AG08396 (cell line): ENCODE measurements at places on chromosomes 16 and 17.

GRCh38 chr16:89547291-89547690 lies 13.2 kb upstream of the RPL13 start:
- no peak for DNase-seq

DNA sequence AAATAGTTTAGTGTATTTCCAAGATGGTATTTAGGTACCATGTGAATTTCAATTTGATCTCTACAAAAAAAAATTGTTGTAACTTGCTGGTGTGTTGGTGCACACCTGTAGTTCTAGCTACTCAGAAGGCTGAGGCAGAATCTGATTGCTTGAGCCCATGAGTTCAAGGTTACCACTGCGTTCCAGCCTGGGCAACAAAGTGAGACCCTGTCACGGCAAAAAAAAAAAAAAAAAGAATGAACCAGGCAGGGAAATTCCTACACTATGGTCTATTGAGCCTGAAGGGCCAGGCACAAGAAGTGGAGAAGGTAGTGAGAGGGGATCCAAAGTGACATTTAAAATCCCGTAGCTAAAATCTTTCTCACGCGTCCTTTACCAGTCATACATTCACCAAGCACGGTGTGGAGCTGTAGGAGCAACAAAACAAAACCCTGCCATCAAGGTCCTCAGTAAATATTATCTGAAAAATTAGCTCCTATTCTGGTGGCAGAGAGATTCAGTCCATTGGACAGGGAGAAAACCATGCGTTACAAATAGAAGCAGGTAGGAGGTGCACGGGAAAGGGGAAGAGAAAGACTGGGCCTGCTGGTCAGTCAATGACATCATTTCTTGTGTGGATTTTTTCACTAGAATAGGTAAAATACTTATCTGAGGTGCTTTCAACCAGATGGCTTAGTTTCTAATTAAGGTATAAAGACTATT lies 27.3 kb downstream of the TXNDC11 start:
- no peak for DNase-seq

GRCh38 chr16:56911771-56912571 lies 20.0 kb upstream of the HERPUD1 start:
- peak; percentile 29 for DNase-seq

DNA sequence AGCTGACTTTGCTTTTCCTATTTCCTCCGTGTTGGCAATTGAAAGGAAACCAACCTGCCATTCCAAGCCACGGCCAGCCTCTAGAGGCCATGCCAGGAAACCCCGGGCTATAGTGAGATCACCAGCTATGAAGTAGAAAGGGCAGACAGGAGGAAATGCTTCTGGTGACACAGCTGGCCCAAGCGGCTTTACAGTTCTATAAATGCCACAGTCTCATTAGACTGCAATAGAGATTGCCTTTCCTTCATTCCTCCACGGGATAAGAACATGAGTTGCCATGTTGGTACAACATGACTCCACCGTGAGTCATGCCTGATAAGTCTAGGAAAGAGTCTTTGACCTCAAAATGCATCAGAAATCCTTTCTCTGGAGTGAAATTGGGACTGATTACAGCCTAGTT lies 384.9 kb downstream of the GRIN2A start:
- no peak for DNase-seq

DNA sequence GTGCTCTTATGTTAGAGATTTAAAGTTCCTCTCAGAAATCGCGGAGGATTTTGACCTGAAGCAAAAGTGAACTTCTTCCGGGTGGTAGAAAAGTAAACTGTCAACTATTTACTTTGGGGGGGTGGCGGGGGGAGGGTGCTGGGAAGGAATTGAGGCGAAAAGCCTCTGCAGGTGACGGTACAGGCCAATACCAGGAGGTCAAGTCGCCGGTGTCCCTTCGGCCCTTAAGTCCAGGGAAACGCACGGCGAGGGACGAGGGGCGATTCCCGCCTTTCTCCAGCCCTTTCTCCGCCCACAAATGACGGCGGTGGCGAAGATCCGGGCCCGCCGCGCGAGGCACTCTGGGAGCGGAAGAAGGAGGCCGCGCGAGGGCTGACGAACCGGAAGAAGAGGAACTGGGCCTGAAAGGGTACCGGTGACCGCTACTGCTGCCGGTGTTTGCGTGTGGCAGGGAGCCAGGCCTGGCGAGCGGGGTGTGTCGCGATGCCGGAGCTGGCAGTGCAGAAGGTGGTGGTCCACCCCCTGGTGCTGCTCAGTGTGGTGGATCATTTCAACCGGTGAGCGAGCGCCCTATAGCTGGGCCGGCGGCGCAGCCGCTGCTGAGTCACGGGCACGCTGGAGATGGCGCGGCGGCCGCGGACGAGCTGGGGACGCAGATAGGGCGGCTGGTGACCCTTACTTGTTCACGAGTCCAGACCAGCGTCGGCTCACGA lies at the start of gene PSMD7:
Gene PSMD7, plus strand, starts transcription at position 383 of the 713 bp plus-strand sequence. Its CDS starts 101 bp downstream, at position 484.
- DNase-seq, result peak; percentile 93

GRCh38 chr16:73186752-73187601 lies 139.0 kb upstream of the ZFHX3 start:
- no peak for DNase-seq

GRCh38 chr17:80845069-80845862 lies 146.4 kb upstream of the CHMP6 start:
- no peak for DNase-seq

- no peak for DNase-seq
Measured at GRCh38 chr16:1993731-1994131, 4.0 kb downstream of the SYNGR3 start.

- no peak for DNase-seq
Measured at GRCh38 chr16:54365990-54366634, 79.5 kb upstream of the IRX3 start.

GRCh38 chr16:3578610-3579551 lies 1.7 kb upstream of the NLRC3 start:
- DNase-seq, result no peak

GRCh38 chr16:67088551-67088950 lies 21.2 kb upstream of the PHAF1 start:
- no peak for DNase-seq

DNA sequence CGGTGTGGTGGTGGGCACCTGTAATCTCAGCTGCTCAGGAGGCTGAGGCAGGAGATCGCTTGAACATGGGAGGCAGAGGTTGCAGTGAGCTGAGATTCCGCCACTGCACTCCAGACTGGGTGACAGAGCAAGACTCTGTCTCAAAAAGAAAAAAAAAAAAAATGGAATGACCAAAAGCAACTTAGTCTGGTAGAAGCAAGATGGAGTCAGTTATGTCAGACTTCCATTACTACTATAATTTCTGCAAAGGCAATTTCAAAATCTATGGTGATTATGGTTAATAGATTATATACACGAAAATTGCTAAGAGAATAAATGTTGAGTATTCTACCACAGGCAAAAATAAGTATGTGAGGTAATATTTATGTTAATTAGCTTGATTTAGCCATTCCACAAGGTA lies 32.3 kb downstream of the NOL11 start:
- no peak for DNase-seq

- DNase-seq, result no peak
Measured at GRCh38 chr17:42341568-42341967, 46.7 kb downstream of the STAT3 start.

DNA sequence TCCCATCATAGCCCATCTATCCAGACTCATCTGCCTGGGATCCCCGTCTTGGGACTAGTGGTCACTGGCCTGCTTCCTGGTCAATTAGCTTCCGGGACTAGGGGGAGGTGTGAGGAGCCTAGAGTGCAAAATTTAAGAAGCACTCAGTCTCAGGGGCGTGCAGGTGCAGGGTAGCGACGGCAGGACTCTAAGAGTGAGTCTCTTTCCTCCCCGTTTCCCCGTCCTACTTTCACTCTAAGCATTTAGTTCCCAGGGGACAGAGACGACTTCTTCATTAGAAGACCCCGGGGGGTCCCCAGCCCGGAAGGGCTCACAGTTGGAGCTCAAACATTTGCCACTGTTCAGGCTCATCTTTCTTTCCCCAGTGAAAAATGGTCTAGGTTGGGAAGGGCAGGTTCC lies 677 bp upstream of the ZNHIT3 start:
- no peak for DNase-seq

GRCh38 chr17:4008082-4008435 lies 43.8 kb upstream of the ATP2A3 start:
- no peak for DNase-seq

GRCh38 chr17:2122641-2123302 lies 67.9 kb downstream of the HIC1 start:
- DNase-seq, result peak; percentile 75

DNA sequence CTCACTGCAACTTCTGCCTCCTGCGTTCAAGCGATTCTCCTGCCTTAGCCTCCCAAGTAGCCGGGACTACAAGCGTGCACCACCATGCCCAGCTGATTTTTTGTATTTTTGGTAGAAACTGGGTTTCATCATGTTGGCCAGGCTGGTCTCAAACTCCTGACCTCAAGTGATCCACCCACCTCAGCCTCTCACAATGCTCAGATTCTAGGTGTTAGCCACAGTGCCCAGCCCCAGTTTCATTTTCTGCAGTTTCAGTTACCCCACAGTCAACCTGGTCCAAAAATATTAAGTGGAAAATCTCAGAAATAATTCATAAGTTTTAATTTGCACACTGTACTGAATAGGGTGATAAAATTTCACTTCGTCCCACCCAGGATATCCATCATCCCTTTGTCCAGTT lies 28.7 kb downstream of the KNOP1 start:
- no peak for DNase-seq

GRCh38 chr16:53131363-53132071 lies 76.7 kb downstream of the CHD9 start:
- peak; percentile 76 for DNase-seq

DNA sequence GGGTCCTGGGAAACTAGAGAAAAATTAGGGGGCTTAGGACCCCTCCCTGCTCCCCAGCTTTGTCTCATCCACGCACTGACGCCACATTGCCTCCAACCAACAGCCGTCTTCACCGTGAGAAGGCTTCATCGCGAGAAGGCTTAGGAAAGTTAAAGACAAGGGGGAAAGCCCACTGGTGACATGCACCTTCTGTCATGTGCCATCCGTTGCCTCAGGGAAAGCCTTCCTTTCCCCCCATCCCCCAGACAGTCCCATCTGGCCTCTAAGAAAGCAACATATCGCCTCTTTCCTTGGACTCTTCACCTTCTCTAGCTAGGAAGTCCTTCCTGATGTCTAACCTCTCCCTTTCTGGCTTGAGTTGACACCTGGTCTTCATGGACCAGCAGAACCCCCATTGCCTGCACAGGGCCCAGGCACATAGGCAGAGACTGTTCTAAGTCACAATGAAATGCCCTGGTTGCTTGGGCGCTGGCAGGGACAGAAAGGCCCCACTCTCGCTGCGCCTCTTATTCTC lies 2.1 kb downstream of the FOXN1 start:
- DNase-seq, result no peak

DNA sequence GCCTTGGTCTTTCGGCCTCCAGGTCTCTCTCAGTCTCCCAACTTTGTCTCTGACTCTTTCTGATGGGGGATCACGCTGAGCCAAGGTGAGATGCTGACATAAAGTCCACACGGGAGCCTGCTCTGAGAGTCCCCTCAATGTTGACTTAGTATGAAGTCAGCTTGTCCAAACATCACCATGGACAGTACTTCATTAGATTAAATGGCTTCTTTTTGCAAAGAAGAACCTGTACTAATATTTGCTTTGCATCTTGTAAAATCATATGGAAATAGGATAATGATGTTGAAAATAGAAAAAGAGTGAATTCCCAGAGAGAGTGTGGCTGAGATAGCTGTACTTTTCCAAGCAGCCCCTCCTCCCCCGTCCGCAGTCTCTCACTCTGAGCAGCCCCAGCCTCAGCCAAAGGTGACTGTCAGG lies 56.7 kb upstream of the SIAH1 start:
- DNase-seq, result no peak

GRCh38 chr16:57606847-57607501 lies 21.5 kb upstream of the ADGRG1 start:
- DNase-seq, result no peak

GRCh38 chr16:9820476-9821246 lies 361.6 kb downstream of the GRIN2A start:
- no peak for DNase-seq

- peak; percentile 72 for DNase-seq
Measured at GRCh38 chr17:45740553-45741330, 43.4 kb upstream of the CRHR1 start.

DNA sequence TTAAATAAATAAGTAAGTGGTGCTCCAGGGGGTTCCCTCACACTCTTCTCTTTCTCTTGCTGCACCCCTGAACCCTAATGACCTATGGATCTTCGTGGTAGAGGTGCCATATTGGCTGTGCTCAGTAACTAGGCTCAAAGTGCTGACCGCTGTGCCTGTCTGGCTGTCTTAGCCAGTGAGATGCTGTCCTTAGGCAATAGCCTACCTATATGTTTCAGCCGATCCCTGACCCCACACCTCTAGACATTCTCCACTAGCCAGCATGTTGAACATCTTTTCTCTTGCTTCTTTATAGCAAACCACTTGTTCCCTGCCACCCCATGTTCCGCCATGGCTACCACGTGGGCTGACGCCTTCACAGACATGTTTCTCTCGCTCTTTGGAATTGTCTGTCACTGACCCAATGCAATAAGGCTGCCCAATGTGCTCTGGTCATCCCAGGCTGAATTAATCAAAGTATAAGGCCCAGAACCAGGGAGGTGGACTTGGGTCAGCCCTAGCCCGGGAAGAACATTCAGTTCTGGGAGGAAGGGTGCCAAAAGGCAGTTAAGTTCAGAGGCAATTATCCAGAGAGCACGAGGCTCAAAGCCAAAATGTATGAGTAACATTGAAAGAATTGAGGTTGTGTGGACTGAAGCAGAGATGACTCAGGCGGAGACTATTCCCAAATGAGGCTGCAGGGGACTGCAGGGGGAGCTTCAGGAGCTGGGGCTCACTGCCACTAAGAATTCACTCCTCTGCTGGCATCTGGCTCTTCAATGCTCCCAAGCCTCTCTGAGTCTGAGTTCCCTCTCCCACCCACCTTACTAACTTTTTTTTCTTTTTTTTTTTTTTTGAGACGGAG lies 28.7 kb upstream of the TNRC6A start:
- DNase-seq, result peak; percentile 91

DNA sequence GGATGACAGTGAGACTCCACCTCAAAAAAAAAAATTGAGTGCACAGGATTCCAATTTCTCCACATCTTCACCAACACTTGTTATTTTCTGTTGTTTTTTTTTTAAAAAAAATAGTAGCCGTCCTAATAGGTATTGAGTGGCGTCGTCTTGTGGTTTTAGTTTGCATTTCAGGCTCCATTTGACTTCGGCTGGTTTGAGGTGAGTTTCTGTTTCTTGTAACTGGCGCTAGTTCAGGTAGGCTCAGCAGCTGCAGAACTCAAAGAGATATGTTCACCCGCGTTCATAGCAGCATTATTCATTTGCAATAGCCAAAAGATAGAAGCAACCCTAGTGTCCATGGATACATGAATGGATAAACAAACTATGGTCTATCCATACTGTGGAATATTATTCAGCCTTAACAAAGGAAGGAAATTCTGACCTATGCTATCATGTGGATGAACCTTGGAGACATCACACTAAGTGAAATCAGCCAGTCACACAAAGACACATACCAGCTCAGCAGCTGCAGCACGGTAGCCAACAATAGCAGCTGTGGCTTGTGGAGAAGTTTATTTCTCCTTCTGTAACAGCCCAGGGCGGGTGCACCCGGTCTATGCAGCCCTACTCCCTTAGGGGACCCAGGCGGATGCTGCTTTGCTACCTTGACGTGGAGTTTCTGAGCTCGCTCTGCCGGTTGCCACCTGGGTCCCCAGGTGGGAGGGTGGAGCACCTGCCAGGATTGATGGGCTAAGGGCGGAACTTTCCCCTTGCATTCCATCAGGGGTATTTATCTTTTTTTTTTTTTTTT lies 44.9 kb downstream of the TMEM235 start:
- DNase-seq, result no peak

- DNase-seq, result no peak
Measured at GRCh38 chr17:38338053-38338452, 5.7 kb downstream of the GPR179 start.

GRCh38 chr17:34163123-34163522 lies 92.0 kb upstream of the CCL2 start:
- DNase-seq, result no peak

- DNase-seq, result no peak
Measured at GRCh38 chr17:4728124-4728523, 3.1 kb upstream of the MED11 start.
